Activated CD8-positive, alpha-beta T cell treated with anti-CD3 and anti-CD28 coated beads, Interleukin-2, amount 10 ng/mL, durations not matched to agents 7 days and 5 days (primary cell): ENCODE measurements at places on chromosomes 16 and 17. TPM values are rescaled to one million over a fixed set of nuclear protein-coding genes. Genes with fewer than 3 reads are reported as not detected.

- no peak for DNase-seq
- no peaks in the 10 kb centered on the region for H3K36me3 ChIP-seq
- H3K27me3 ChIP-seq = no peaks in the 10 kb centered on the region
- no peak overlapping the region for H3K27ac ChIP-seq
These were observed 74.2 kb upstream of the ADAMTS18 start for GRCh38 chr16:77509051-77509450.

DNA sequence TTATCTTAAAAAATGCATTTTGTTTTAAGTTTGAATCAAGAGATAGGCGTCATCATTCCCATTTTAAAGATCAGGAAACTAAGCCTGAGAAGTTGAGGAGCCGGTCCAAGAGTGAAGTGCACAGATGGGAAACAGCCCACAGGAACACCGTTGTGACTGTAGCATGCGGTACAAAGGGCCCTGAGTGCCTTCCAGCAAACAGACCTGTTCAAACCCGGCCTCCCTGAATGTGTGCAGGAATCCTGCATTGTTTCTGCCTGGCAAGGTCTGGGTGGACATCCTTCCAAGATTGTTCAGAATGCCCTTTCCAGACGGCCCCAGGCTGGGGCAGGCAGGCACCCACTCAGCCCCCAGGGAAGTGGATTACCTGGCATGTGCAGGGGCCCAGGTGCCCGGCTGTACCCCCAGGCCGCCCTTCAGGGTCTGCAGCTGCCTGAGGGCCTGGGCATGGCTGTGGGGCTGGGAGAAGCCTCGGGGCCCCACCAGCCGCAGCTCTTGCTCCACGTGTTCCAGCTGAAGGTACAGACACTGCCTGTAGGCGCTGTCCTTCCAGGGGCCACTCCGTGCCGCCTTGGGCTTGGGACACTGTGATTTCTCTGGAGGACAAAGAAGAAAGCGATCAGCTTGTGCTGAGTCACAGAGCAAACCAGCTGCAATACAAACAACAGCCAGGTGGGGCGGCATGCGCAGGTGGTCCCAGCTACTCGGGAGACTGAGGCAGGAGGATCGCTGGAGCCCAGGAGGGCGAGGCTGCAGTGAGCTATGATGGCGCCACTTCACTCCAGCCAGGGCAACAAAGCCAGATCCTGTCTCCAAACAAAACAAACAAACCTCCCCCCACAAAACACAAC is 45.0 kb upstream of the GCSH start:
- no peak for DNase-seq
- H3K4me1 ChIP-seq = no peaks in the 10 kb centered on the region
- no peak overlapping the region for H3K27ac ChIP-seq
- no peak overlapping the region for H3K4me3 ChIP-seq

DNA sequence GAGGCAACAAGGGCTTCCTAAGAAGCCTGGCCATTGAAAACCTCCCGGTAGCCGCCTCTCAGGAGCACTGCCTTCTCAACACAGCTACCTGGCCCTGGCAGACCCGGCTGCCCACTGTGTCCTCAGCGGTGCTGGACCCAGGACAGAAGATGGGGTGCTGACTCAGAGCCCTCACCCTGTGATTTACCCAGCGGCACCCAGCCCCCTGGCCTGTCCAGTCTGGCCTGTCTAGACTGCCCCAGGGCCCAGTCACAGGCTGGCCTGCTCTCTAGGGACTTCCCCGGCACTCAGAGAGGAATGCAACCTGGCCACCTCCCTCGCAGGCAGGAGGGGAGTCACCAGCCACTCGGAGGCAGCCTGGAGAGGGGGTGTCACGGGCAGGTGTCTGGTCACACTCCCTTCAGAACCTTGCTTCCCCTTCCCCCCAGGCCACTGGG is 20.1 kb downstream of the PIEZO1 start:
- peaks cover 26% of the 10 kb centered on the region for H3K4me1 ChIP-seq
- H3K4me3 ChIP-seq = no peak overlapping the region
- no peak overlapping the region for H3K27ac ChIP-seq
- peaks cover 7% of the 10 kb centered on the region for H3K36me3 ChIP-seq
- H3K27me3 ChIP-seq = no peaks in the 10 kb centered on the region

- peak overlapping the region; percentile 79 for H3K27ac ChIP-seq
- no peak overlapping the region for H3K4me3 ChIP-seq
- DNase-seq = no peak
- no peaks in the 10 kb centered on the region for H3K27me3 ChIP-seq
- H3K4me1 ChIP-seq = peaks cover 78% of the 10 kb centered on the region
- peaks cover 53% of the 10 kb centered on the region for H3K36me3 ChIP-seq
These were observed 6.2 kb downstream of the LITAF start for GRCh38 chr16:11580451-11581086.

- DNase-seq = no peak
- peaks cover 11% of the 10 kb centered on the region for H3K27me3 ChIP-seq
- H3K27ac ChIP-seq = no peak overlapping the region
- peaks cover 21% of the 10 kb centered on the region for H3K4me1 ChIP-seq
- no peak overlapping the region for H3K4me3 ChIP-seq
- peaks cover 9% of the 10 kb centered on the region for H3K36me3 ChIP-seq
These were observed 2.0 kb upstream of the NAE1 start for GRCh38 chr16:66832661-66833305.

DNA sequence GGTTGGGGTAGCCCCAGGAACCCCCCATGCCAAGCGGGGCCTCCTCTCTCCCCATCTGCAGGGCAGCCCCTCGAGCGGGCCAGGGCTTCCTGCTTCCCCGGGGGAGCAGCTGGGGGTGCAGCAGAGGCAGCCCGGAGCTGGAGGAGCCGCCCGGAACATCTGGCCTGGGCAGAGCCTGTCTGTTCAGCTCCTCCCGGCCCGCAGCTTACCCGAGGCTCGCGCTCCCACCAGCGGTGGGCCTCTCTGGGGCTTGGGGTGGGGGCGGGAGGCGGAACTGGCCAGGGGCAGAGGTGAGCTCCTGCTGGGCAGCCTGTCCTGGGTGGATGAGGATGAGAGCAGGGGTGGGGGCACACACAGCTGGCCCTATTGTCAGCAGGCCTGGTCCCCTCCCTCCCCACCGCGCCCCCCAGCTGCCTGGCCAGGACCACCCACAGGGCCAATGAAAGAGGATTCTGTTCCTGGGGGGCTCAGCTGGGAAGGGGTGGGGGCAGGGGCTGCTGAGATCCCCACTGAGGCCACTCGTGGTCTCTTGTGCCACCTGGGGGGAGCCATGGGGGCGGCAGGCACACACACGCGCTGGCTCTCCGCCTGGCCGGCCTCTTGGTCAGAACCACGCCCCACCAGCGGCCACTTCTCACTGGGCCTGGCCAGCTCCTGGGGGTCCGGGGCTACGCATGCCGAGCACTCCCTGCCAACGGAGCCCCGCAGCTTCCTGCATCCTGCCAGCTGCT is 34.7 kb downstream of the BAHCC1 start:
- H3K27me3 ChIP-seq = peaks cover 24% of the 10 kb centered on the region
- H3K4me3 ChIP-seq = no peak overlapping the region
- no peaks in the 10 kb centered on the region for H3K36me3 ChIP-seq

DNA sequence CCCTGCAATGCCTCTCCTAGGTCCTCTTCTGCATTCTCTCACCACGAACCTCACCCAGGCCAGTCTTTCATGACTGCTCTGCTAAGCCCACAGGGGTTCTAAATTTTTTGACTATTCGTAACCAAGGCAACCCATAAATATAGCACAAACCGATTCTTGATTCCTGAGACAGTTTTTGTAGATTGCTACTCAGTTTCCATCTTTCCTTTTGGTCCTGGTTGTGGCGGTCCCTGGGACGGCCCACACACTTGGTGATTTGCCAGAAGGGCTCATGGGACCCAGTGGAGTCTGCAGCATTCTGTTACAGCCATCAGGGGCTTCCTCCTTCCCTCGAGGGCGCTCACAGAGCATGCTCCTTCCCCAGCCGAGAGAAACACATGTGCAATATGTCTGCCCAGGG is 23.4 kb upstream of the MGAT5B start:
- peaks cover 38% of the 10 kb centered on the region for H3K27me3 ChIP-seq
- H3K27ac ChIP-seq = no peak overlapping the region
- H3K4me1 ChIP-seq = peaks cover 12% of the 10 kb centered on the region
- no peaks in the 10 kb centered on the region for H3K36me3 ChIP-seq

- DNase-seq = no peak
- peaks cover 2% of the 10 kb centered on the region for H3K4me1 ChIP-seq
- H3K4me3 ChIP-seq = no peak overlapping the region
- H3K36me3 ChIP-seq = peaks cover 27% of the 10 kb centered on the region
- H3K27ac ChIP-seq = no peak overlapping the region
These were observed 64.0 kb downstream of the MED13 start for GRCh38 chr17:62001105-62001504.

DNA sequence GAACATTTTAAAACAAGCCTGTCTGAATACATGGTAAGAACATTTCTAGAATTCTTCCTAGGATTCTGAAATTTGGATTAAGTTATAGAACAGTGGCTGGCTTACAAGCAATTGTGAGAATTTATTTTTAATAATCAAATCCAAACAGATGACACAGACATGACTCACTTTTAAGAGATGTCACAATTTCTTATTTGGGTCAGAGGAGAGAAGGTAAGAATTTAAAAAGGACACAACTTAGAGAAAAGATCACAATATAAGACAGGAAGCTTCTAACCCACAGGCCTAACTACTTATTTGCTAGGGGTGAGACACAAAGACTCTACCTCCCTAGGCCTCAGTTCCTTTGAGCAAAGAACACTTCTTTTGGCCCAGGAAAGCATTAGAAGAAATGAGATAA is 32.7 kb downstream of the ZZEF1 start:
- no peaks in the 10 kb centered on the region for H3K27me3 ChIP-seq
- peaks cover 20% of the 10 kb centered on the region for H3K4me1 ChIP-seq
- H3K27ac ChIP-seq = peak overlapping the region; percentile 66
- H3K36me3 ChIP-seq = peaks cover 44% of the 10 kb centered on the region

DNA sequence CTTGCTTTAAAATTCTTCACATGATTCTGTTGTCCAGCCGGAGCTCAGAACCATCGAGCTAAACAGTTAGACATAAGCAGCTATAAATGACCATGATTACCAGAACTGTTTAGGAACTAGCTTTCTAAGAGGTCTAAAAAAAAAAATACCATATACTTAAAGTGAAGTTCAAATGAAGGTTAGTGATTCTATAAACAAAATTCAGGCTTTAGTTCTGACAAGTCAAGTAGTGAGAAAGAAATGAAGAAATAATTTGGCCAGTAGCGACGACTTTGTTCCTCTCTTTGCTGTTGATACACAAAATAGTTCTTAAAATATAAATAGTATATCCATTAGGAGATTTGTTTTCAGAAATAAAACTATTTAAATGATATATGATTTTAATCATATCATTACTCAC is 27.7 kb downstream of the ABCA8 start:
- H3K27ac ChIP-seq = no peak overlapping the region
- H3K36me3 ChIP-seq = no peaks in the 10 kb centered on the region
- DNase-seq = no peak
- H3K27me3 ChIP-seq = no peaks in the 10 kb centered on the region
- H3K4me3 ChIP-seq = no peak overlapping the region

- peaks cover 49% of the 10 kb centered on the region for H3K4me1 ChIP-seq
- no peak overlapping the region for H3K4me3 ChIP-seq
- H3K27me3 ChIP-seq = no peaks in the 10 kb centered on the region
- H3K27ac ChIP-seq = no peak overlapping the region
- H3K36me3 ChIP-seq = no peaks in the 10 kb centered on the region
These were observed 12.1 kb upstream of the RIPOR1 start for GRCh38 chr16:67516296-67517154.

DNA sequence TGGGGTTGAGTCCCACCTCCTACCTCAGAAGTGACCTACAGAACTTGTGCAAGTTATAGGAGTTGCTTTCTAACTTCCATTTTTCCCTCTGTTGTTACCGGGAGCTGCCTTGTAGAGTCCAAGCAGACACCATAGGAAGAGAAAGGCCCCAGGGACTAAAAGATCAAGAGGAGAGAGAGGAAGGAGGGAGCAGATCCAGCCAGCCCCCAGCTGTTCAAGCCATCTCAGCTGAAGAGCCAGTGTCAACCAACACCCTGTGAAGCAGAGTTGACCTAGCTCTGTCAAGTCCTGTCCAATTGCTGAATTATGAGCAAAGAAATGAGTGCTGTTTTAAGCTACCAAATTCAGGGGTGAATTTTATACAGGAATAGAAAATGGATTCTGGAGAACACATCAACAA is 34.9 kb upstream of the CACNG4 start:
- no peaks in the 10 kb centered on the region for H3K4me1 ChIP-seq
- no peak overlapping the region for H3K27ac ChIP-seq
- H3K4me3 ChIP-seq = no peak overlapping the region
- H3K36me3 ChIP-seq = no peaks in the 10 kb centered on the region
- peaks cover 31% of the 10 kb centered on the region for H3K27me3 ChIP-seq

DNA sequence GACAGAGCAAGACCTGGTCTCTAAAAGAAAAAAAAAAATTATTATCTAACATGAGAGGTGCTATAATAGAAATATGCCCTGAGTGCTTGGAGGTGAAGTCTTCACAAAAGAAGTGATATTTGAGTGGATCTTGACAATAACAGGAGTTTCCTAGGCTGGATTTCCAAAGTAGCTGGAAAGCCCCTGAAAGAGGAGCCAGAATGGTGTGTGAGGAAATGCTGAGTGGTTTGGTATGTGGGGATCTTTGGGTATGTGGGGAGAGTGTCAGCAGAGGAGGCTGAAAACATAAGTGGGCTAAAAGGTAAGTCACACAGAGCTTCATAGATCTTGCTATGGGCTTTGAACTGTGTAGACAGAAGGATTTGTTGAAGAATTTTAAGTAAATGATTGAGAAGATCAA is 100.1 kb downstream of the YPEL2 start:
- peaks cover 7% of the 10 kb centered on the region for H3K36me3 ChIP-seq
- DNase-seq = no peak
- peaks cover 3% of the 10 kb centered on the region for H3K27me3 ChIP-seq
- peaks cover 32% of the 10 kb centered on the region for H3K4me1 ChIP-seq
- no peak overlapping the region for H3K27ac ChIP-seq
- H3K4me3 ChIP-seq = no peak overlapping the region

GRCh38 chr17:48588528-48588927 is 1.5 kb downstream of the HOXB3 start:
- peaks cover 48% of the 10 kb centered on the region for H3K4me1 ChIP-seq
- H3K4me3 ChIP-seq = no peak overlapping the region
- no peak overlapping the region for H3K27ac ChIP-seq
- DNase-seq = no peak
- H3K27me3 ChIP-seq = peaks cover 75% of the 10 kb centered on the region

DNA sequence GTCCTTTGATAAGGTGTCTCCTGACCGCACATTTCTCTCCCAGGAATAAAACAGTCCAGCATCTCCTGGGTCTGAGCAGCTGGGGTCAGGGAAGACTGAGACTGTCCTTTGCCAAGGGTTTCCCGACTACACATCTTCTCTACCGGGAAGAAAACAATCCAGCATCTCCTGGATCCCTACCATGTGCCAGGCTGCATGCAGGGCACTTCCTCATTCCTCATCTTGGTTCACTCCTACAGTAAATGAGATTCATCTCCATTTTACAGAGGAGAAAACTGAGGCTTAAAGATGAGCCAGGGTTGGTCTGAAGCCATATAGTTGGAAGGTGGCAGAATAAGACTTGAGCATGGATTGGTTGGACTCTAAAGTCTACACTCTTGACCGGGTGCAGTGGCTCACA is 36.7 kb downstream of the NOG start:
- no peak overlapping the region for H3K27ac ChIP-seq
- no peaks in the 10 kb centered on the region for H3K4me1 ChIP-seq
- no peak for DNase-seq
- no peaks in the 10 kb centered on the region for H3K36me3 ChIP-seq
- no peak overlapping the region for H3K4me3 ChIP-seq

The MFAP4 gene
- total RNA-seq = not detected

The CA7 gene
- total RNA-seq = not detected

The TAC4 gene
- not detected for total RNA-seq
